ENCODE measurements at places on chromosomes 5 and 9. TPM values are rescaled to one million over a fixed set of nuclear protein-coding genes. Genes with fewer than 3 reads are reported as not detected.

DNA sequence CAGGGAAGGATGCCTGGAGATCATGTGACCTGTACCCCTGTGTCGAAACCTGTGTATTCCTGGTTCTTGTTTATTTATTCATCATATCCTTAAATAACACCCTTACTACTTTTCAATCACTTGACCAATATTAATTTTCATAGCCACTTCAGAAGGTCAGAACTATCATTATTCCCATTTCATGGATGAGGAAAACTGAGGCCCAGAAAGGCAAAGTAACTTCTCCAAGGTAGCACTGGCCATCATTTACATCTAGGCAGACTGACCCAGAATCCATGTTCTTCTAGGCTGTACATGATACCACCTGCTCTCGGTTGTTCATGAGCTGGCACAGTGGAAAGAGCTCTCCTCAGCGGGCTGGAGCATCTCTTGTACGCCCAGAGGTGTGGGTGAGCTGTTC is 49.4 kb downstream of the KCNIP1 start:
- H3K4me1 ChIP-seq = no peaks in the 10 kb centered on the region
- H3K27me3 ChIP-seq = no peaks in the 10 kb centered on the region
- no peaks in the 10 kb centered on the region for H3K36me3 ChIP-seq
- no peak overlapping the region for H3K27ac ChIP-seq

GRCh38 chr5:50328193-50328729 is 112.8 kb downstream of the EMB start:
- DNase-seq = no peak
- H3K27ac ChIP-seq = no peak overlapping the region
- no peak overlapping the region for H3K4me3 ChIP-seq
- no peaks in the 10 kb centered on the region for H3K36me3 ChIP-seq
- H3K27me3 ChIP-seq = no peaks in the 10 kb centered on the region

The FBP2 gene
- not detected for total RNA-seq

The PRRX2 gene
- not detected for total RNA-seq

GRCh38 chr9:132733260-132733815 is 63.1 kb downstream of the GTF3C4 start:
- no peaks in the 10 kb centered on the region for H3K27me3 ChIP-seq
- H3K27ac ChIP-seq = no peak overlapping the region
- H3K36me3 ChIP-seq = no peaks in the 10 kb centered on the region
- H3K4me1 ChIP-seq = peaks cover 7% of the 10 kb centered on the region
- DNase-seq = no peak

- no peaks in the 10 kb centered on the region for H3K36me3 ChIP-seq
- H3K4me3 ChIP-seq = peak overlapping the region; percentile 73
- H3K4me1 ChIP-seq = peaks cover 23% of the 10 kb centered on the region
- no peak for DNase-seq
- H3K27ac ChIP-seq = peak overlapping the region; percentile 89
These were observed 1.5 kb downstream of the WHRN start for GRCh38 chr9:114503522-114504340.

The OR1J2 gene
- not detected for total RNA-seq

The IQGAP2 gene
- total RNA-seq = 46.8 TPM

The PRELID2 gene
- 143 TPM for total RNA-seq

DNA sequence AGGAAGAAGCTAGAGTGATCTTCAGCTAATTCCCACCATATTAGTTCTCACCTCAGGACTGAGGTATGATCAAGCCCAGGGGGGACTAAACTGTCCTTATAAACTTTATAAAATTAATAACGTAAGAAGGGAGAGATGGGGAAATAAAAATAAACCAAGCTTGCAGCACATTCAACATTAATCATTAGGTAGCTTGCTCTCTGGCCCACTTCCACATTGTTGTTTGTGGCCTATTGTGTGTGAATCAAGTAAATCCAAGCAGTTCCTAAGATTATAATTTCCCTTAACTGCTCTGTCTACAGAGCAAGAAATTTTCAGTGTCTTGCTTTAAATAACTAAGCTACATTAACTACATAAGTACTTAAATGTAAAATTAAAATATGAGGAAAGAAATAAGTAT is 131.3 kb upstream of the ABCA1 start:
- H3K27me3 ChIP-seq = no peaks in the 10 kb centered on the region
- H3K4me1 ChIP-seq = peaks cover 10% of the 10 kb centered on the region
- H3K36me3 ChIP-seq = no peaks in the 10 kb centered on the region
- no peak overlapping the region for H3K27ac ChIP-seq

Measured in transverse colon (tissue), 4 donors.